ENCODE measurements at places on chromosomes 7 and 10.

- DNase-seq: peak; percentile 99
Measured at GRCh38 chr10:124153023-124153826, 59.8 kb upstream of the CHST15 start.

GRCh38 chr10:77110757-77111156 lies 526.9 kb downstream of the KCNMA1 start:
- DNase-seq: no peak

DNA sequence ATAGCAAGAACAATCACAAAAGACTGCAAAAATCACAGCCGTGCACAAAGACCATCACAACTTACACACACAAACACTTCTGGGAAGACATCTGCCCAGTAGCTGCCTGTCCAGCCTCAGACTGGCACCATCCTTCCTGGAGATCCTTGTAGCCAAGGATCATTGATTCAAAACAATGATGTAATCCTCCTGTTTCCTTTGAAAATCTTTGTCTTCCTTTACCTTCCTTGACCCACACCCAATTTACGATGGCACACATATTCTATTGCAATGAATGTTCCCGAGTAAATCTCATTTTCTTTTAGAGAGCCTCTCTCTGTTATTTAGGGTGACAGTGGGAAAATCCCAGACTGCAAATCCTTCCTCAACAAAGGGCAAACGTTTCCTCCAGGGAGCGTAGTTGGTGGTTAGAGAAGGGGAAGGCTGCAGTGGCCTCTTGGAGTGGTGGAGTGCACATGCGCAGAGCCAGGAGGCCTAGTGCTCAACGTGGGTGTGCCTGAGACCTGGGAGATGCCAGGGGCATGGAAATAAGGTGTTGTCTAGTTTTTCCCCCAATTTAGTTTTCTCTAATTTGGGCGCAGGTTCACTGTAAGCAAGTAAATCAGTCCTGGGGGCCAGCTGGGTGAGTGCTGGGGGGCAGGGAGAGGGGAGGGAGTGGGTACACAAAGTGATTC lies 3.1 kb upstream of the INPP5A start:
- no peak for DNase-seq

DNA sequence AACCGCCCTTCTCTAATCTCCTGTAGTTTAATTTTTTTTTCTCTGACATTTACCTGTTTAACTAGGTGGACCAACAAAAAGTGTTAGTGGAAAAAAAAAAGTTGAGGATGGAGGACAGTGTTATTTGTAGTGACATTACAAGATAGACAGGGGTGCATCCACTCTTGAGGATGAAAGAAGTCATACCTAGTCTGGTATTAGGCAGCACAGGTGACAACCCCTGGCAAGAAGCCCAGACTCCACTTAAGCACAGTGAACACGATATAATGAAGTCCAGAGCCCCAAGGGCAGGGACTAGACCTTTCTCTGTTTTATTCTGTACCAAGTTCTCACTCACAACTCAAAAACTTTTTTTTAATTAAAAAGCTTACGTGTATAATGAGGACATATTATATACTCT lies 268.4 kb downstream of the GPR37 start:
- DNase-seq: no peak

- DNase-seq: no peak
Measured at GRCh38 chr7:47448971-47449370, 132.9 kb downstream of the TNS3 start.

DNA sequence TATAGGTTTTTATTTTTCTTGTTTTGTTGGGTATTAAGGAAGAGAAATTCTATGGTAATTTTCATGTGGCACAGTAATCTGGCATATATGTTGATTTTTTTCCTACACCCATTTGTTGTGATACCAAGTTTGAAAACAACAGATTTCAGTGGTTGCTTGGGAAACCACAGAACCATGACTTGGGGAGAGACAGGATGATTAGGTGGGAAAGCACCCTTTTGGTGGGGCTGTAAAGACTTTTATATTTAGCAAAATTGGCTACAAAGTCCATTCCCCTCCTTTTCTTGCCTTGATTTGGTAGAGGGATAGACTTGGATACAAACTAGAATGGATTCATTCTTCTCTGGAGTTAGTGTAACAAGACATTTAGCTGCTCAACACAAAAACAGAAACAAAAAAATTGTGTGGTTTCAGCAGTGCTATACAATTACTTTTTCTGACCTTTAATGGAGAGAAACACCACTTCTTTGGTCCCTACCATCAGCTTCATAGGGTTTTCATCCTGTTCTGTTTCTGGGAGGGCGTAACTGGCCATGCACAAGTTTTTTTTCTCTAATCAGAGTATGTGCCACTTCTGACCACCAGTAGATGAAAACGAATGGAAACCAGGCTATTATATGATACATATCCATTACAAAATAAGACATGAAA lies 52.7 kb downstream of the FIGNL1 start:
- DNase-seq: no peak

DNA sequence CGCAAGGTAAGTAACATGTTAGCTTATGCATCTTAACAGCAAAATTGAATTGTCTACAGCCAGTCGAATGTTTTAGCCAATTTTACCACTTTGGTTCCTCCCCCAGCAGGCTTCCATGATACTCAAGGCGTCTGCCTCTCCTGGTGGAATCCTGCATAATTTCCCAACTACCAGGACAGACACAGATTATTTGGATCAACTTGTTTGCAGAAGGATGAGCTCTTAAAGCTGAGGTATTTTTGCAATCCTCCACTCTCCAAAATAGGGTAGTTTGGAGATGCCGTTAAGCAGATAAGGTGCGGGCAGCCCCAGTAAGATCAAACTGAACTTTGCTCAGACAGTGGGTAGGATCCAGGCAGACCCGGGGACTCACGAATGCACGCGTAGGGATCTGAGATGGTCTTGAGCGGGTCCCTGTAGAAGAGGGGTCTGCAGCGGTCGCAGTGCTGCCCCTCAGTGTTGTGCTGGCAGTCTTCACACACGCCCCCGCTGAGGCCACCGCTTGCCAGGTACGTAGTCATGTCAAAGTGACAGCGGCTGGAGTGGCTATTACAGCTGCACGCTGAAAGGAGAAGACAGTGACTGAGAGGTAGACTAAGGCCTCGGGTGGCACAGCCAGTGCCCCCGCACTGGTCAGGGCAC lies 27.4 kb downstream of the LAMB4 start:
- no peak for DNase-seq

GRCh38 chr10:114720685-114721278 lies 62.7 kb upstream of the ABLIM1 start:
- no peak for DNase-seq

DNA sequence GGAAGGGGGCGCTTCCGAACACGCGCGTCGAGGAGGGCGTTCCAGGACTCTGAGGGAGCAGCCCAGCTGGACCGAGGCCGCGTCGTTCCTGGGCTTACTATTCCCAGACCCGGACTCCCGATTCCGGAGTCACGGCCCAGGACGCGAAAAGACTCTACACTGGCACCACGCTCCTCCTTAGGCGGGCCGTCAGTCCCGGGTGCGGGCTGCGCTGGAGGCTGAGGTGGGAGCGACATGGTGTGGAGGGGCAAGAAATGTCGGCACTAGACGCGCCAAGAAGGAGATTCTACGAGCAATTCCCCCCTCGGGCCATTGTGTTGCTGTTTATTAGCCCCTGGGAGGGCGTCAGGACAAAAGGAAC lies 584 bp upstream of the RUNDC3B start:
- no peak for DNase-seq

DNA sequence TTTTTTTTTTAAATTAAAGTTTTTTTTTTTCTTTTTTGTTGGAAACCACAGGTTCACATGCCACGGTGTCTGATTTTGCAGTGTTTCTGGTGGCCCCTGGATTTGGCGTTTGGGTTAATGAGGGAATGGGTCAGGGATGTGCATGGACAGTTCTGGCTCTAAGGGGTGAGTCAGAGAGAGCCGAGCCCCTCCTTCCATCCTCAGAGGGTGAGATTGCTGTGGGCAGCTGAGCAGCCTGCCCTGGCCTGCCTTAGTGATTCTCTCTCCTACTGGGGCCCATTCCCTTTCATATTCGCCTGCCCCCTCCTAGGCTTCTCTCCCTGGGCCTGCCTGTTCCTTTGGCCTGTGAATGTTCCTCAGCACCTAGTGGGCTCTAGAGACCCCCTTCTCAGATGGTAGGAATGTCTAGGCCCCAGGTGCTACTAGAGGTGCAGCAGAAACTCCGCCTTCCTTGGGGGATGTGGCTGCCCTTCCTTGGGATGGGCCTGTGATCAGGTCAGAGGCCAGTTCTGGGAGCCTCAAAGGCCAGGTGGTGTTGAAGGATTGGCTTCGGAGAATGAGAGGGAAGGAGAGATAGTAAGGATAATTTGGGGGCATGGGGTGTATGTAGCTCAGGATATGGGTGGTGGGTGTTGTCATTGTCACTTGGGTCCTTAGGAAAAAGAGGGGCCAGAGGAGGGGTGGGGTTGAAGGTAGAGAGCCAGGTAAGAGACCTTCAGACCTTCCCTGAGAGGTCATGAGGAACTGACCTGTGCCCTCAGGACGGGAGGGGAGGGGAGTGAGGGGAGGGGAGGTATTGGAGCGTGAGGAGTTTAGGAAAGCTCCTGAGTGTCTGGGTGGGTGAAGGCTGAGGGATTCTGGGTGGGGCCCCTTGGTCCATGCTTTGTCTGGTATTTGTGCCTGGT lies 19.8 kb downstream of the TSPAN14 start:
- DNase-seq: peak; percentile 59

DNA sequence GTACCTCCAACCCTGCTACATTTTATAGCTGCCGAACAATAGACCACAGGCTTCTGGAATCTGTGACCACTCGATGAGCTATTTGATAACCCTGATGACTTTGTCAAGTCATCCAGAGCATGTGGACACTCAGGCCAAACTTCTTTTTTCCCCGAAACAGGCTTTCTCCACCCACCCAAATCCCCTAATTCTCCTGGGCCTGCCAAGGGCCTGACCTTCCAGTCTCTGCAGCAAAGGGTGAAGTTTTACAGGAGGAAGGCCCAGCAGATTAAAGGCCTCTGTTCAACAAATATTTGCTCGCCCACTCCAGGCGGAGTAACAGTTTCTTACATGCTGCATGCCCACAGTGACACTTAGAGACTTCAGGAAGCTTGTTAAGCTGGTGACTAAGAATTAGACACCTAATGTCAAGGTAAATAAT lies 2.0 kb downstream of the JCAD start:
- DNase-seq: peak; percentile 72

DNA sequence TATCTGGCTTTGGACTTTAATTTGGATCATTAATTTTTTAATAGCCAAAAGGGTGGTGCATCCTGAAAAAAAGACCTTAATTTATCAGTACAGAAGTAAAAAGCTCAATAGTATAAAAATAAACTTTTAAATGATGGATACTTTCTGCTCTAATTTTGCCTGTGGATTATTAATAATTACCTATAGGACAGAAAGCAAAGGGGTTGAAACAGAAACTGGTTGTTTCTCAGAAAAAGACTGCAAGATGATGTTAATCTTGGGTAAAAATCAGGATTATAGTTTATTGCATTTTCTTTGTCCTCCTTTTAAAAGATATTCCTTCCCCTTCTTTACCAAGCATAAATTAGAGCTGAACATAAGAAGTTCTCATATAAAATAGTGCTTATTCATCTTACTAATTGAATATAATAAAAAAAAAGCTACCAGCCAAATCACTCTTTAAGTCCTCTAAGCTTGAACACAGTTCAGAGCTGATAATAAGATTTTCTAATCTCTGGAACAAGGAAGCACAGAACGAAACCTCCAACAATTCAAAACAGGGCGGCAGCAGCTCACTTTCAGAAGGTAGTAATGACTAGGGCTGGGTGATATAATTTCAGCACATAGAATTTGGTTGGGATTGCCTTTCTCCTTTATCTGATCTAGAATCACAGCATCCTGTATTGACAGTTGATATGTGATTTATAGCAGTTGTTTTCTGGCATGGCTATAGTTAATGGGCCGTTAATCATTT lies 8.1 kb upstream of the GPR85 start:
- DNase-seq: no peak

- no peak for DNase-seq
Measured at GRCh38 chr10:60044242-60044641, 137.9 kb upstream of the CCDC6 start.

DNA sequence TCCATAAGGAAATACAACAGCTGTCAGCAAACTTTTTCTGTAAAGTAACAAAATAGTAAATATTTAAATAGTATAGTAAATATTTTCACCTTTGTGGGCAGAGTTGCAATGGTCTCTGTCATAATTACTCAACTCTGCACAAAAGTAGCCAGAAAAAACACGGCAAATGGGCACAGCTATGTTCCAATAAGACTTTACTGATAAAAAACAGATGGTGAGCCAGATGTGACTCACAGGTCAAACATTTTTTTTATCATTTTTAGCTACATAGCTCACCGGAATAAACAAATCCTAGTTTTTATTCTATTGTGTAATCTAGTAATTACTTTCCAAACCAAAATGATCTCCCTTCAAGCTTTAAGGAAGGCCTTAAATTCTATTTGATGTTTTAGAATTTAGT lies 55.3 kb downstream of the NCAPG2 start:
- peak; percentile 68 for DNase-seq

- DNase-seq: peak; percentile 6
Measured at GRCh38 chr7:34247468-34247867, 342.1 kb downstream of the BMPER start.

GRCh38 chr10:75127471-75127870 lies 16.0 kb downstream of the SAMD8 start:
- DNase-seq: no peak

- DNase-seq: peak; percentile 37
Measured at GRCh38 chr10:33735464-33735923, 401.0 kb upstream of the NRP1 start.

DNA sequence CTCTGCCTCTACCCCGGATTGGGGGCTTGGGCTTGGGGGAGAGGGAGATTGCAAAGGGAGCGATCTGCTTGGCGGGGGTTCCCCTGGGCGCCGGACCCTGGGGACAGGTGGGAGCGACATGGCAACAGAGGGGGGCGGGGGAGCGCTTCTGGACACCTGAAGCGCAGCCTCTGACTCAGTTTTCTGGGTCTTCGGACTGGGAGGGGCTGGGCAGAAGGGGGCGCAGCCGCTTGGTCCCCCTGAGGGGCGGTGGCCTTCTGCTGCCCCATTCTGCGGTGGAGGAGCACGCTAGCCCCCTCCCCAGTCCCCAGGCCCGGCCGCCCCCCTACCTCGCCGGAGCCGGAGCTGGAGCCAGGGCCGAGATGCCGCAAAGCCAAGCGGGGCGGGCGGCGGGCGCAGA lies 380 bp downstream of the NAT16 start:
- no peak for DNase-seq

DNA sequence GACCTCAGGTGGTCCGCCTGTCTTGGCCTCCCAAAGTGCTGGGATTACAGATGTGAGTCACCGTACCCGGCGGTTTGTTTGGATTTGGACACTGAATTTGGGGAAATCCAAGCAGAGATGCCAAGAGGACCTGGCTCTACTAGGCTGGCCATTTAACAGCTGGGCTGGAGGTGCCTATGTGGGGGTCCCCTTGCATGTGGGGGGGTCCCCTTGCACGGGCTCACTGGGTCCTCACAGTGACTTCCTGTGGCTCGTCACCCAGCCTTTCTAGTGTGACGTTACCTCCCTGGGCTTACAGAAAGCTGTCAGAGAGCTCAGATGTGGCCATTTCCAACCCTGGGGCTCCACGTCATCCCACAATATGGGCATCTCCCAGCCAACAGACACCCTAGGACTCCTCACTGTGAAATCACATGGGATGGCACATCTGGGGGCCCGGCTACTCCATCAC lies 49.3 kb upstream of the GNA12 start:
- no peak for DNase-seq

Data from myocyte (in vitro differentiated cells).